ENCODE measurements at places on chromosomes 11 and 22.

- DNase-seq = no peak
Observed at GRCh38 chr11:90700789-90701439, 478.1 kb upstream of the CHORDC1 start.

- no peak for DNase-seq
Observed at GRCh38 chr11:129694966-129695365, 120.7 kb upstream of the TMEM45B start.

DNA sequence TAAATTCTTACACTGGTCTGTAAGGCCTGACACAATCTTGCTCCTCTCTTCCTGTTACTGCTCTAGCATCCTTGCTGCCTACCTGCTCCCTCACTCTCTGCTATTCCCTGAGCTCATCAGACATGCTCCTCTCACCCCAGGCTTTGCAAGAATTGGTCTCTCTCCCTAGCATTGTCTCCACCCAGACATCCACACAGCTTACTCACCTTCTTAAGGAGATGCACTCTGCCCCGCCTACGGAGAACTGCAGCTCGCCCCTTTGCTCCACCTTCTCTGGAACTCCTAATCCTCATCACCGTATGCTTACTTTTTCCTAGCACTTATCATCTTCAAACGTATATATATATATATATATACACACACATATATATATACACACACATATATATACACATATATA, 23.3 kb upstream of the TMPRSS5 start:
- DNase-seq = no peak

DNA sequence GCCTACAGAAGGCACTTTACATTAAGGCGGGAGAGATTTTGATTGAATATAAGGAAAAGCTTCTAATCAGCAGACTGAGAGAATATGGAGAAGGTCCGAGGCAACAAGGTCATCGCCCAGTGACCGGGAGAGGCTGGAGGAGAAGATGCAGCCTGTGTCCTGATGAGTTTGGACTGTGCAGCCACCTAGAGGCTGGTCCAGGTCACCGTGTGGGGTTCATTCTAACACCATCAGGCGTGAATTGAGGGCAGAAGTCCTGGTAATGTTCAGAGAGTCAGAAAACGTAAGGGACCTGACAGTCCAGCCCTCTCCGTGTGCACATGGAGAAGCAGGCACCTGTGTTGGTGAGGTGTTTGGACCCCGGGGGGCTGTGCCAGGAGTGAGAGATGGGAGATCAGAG, 102.7 kb downstream of the FEZ1 start:
- no peak for DNase-seq

GRCh38 chr11:16043617-16044016, 312.7 kb downstream of the SOX6 start:
- no peak for DNase-seq

GRCh38 chr11:811446-812245, 1.9 kb downstream of the RPLP2 start:
- no peak for DNase-seq

DNA sequence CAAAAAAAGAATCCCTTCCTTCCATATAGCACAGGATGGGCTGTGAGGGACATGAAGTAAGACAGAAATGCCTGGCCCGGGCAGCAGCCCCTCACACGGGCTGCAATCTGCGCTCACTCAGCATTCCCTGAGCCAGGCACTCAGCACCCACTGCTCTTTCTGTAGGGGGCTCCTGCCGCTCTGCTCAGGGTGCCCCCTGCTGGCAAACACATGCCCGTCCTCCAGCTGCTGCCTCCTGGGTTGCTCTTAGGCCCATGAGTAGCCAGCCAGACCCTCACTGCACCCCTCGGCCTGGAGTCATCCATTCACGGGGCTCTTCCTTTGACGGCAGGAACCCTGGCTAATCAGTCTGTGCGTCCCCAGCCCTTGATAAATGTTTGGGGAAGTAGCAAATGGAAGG, 6.9 kb downstream of the MCAT start:
- no peak for DNase-seq

DNA sequence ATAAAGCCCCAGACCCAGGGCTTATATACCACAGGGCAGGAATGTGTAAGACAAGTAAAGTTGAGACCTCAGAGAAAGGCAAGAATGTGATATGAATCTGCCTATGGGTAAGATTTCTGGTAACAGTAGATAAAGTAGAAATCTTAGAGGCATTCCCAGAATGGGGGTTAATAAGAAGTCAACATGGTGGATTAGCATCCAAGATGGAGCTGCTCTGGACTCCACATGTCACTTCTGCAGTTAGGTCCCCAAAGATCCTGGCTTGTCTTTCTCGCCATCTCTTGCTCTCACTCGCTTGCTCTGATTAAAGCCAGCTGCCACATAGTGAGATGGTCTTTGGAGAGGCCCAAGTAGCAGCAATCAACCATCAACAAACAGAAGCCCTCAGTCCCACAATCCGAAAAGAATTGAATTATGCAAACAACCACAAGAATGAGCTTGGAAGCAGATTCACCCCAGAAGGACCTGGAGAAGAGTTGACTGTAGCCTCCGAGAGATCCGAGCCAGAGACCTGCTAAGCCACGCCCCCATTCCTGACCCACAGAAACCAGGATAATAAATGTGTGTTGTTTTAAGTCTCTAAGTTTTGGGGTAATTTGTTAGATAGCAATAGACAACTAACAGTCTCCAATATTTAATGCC, 5.4 kb upstream of the C11orf86 start:
- no peak for DNase-seq

DNA sequence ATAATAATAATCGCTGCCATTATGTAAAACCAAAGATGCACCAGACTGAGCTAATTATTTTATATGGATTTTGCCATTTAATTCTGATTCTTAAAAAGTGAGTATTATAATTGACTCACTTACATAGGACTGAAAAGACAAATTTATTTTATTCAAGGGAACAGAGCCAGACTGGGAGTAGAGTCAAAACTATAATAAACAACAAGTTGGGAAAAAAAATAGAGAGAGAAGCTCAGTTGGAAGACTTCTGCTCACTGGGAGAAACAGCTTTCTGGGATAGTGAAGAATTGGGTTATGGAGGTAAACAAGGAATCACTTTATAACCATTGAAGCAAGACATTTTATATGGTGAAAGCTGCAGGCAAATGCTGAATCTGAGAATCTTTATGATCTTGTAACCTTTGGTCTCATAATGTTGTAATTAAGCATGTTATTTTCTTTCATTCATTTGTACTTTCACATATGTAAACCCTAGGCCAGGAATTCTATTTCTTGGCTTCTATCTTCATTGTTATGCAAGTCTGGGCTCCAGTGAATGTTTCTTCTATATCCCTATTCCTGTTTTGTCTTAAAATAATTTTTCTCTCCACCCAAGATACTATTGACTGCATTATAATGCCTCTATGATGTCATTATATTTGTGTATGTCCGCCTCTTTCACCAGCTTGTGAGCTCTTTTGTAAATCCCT, 725.3 kb upstream of the CCDC179 start:
- DNase-seq = no peak

DNA sequence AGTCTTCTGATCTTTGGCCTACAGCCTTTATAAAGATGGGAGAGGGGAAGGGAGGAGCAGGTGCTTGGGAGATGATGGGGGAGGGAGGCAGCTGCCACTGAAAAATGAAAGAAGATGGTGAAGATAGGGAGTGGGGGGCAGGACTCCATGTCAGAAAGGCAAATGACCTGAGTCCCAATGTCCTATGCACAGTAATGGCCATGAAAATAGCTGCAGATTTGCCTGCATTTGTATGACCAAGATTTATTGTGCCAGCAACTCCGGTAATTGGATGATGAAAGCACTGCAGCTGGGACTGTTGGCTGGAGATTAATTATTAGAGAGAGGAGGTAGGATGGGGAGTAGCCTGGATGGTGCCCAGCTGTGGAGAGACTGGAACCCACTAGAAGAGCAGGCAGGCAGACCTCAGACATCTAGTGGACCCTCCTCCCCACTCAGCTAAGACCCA, 36.1 kb downstream of the NEU3 start:
- no peak for DNase-seq

DNA sequence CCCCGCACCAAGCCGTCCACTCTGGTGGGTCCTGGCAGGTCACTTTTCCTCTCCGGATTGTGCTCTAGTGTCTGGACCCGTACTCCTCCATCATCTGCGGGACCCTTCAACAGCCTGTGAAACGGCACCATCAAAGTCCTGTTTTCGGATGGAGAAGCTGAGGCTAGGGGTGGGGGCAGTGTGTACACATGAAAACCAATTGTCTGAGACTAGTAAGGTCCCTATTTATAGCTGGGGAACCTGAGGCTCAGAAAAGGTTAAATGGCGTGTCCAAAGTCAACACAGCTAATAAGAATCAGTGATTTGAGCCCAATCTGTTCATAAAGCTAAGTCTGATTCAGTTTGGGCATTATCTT, 668 bp upstream of the LRRC32 start:
- DNase-seq = no peak

DNA sequence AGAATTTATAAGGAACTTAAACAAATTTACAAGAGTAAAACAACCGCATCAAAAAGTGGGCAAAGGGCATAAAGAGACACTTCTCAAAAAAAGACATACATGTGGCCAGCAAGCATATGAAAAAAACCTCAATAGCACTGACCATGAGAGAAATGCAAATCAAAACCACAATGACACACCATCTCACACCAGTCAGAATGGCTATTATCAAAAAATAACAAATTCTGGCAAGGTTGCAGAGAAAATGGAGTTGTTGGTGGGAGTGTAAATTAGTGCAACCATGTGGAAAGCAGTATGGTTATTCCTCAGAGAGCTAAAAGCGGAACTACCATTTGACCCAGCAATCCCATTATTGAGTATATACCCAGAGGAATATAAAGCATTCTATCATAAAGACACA, 866.8 kb upstream of the TENM4 start:
- DNase-seq = no peak

DNA sequence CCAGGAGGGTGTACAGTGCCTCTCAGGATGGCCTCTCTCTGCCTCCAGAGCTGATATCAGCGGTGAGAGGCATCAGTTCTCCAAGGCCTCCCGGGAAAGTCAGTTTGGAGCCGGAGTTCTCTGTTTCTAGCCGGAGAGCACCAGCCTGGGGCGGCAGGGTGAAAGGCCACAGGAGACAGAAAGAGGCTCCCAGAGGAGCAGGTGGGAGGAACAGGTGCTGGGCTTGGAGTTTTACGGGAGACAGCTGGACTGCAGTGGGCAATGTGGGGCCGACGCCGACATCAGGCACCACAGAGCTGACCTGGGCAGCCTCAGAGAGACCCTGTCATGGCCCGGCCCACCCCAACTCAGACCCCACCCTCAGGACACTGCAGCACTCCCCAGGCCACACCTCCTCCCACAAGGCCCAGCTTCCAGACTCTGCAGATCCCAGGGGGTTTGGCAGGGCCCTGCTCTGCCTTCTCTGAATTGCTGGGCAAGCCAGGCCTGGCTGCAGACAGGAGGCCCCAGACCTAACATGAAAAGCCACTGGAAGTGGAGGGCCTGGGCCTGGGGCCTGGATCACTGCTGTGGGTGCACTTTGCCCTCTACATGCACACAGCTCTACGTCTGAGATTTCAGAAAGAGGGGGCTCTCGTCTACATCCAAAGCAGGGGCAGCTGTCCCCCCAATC, 885.6 kb downstream of the BRD1 start:
- DNase-seq = no peak

DNA sequence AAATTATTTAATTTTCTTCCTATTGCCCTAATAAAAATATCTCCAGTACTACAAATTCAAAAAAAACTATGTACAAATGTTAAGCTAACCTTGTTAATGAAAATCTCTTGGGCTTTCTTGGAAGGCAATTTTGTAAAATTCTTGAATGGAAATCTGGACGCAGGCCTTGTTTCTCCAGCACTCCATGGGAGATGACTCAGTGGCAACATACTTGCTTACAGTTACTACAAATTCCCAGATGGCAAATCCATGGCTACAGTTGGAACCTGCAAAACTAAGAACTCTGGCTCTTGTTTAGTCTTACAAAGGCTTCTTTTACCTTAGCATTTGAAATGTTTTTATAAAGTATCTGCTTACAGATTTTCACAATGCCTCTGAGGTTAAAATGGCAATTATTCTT, 725.2 kb downstream of the DLG2 start:
- DNase-seq = no peak

- DNase-seq = no peak
Observed at GRCh38 chr11:57309106-57310059, 15.4 kb downstream of the TNKS1BP1 start.

GRCh38 chr11:69868871-69869270, 49.7 kb upstream of the FGF3 start:
- DNase-seq = no peak

DNA sequence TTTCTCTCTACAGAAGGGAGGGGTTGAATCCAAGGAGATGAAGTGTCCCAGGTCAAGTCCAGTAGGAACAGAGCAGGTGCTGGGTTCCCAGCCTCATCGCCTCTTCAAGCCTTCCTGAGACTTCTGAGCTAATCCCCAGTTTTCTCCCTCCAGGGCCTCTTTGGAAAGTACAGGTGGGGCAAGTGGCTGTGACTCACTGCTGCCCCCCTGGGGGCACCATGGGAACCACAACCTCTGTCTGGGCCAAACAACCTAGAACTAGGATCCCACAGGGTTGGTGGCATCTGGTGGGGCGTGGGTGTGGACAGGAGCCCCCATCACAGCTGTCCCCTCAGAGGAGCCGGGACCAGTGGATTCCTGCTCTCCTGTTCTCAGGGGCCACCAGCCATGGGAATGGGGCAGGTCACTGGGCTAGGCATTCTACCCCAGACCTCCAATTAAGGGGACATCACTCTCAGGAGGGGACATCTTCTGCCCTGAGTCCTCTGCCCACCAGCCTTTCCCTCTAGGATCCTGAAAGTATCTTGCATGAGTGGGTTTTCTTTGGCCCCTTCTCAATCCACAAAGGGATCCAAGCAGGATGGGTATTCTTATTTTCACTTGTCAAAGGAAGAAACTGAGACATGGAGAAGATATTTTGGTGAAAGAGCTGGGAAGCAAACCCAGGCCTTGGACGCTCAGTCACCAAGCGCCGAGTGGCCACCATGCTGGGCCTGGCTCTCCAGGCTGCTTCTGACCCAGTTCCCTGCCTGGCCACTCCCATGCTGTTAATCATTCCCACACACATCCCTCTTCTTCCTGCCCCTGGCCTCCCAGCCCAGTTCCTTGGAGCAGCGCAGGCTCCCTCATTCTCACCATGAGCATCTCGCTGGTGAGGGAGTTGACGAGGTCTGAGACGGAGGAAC, 23.8 kb downstream of the LRRC10B start:
- DNase-seq = peak; percentile 10

Data from stimulated activated CD8-positive, alpha-beta memory T cell treated with anti-CD3 and anti-CD28 coated beads, Interleukin-7, amount 100 ng/mL, for 1 hour (primary cell).